ENCODE measurements at places on chromosomes 16 and 17.

DNA sequence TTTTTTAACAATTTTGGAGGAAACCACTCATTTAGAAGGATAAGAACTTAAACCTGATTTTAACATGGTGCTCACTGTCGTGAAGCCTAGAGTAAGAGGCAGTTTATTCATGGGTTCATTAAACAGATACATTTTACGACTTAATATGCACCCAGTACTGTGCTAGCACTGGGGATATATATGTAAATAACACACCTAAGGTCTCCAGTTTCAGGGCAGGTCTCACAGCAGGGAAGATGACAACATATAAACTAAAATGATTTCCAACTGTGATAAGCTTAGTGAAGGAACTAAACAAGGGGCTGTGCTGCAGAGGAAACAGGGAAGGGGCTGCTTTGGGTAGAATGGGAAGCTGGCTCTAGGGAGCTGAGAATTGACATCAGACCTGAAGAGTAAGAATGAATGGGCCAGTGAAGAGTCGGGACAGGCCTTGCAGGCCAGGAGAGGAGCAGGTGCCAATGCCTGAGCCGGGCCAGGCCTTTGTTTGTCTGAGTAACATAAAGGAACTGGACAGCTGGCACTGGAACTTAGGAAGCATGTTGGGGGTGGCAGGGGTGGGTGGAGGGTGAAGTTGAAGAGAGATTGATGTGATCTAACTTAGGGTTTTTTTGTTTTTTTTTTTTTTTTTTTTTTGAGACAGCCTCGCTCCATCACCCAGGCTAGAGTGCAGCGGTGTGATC, 12.1 kb downstream of the NT5M start:
- DNase-seq = no peak

DNA sequence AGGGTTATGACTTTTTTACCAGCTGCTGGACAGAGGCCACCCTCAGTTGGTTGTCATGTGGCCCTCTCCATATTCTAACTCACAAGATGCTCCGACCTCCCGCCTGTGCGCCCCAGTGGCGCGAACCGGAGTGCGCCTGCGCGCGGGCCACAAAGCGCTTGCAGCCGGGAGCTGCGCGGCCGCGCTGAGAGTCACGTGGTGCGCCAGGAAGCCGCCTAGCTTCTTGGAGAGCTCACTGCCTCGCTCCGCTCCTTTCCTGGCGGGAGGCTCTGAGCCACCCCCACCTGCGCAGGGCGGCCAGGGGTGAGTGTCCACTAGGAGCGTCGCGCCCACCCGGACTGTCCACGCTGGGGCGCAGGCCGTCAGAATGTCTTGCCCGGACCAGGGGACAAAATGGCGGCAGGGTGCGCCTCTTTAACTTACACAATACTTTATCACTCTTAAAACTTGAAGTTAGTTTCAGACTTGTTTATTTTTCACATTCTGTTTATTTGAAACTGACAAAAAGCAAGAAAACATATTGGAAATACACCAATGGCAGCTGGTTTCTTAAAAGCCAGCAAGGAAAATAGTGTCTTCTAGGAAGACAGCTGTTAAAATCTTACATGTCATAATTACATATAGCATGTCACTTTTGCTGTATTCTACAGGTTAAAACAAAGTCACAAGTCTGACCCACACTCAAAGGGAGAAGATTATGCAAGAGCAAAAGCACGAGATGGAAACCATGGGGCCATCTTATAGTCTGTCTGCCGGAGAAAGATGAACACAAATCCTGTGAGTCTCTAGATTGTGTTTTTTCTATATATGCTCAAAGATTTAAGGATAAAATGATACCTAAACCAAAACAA, 357.9 kb downstream of the CNTNAP4 start:
- no peak for DNase-seq

DNA sequence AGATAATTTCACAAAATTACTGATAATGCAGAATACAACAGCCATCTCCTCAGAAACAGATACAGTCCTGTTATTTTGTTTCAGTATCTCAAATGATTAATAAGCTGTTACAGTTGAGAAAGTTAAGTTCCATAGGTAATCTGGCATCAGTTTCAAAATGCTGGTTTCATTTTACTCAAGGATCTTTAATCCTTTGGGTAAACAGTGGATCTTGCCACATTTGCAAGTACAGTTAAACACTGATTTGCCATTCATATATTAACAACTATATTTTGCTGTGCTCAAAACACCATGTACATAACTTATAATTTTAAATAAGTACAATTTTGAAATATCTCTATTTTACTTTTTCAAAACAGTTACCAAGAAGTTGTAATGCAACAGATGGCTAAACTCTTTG, 31.2 kb downstream of the RPGRIP1L start:
- no peak for DNase-seq

DNA sequence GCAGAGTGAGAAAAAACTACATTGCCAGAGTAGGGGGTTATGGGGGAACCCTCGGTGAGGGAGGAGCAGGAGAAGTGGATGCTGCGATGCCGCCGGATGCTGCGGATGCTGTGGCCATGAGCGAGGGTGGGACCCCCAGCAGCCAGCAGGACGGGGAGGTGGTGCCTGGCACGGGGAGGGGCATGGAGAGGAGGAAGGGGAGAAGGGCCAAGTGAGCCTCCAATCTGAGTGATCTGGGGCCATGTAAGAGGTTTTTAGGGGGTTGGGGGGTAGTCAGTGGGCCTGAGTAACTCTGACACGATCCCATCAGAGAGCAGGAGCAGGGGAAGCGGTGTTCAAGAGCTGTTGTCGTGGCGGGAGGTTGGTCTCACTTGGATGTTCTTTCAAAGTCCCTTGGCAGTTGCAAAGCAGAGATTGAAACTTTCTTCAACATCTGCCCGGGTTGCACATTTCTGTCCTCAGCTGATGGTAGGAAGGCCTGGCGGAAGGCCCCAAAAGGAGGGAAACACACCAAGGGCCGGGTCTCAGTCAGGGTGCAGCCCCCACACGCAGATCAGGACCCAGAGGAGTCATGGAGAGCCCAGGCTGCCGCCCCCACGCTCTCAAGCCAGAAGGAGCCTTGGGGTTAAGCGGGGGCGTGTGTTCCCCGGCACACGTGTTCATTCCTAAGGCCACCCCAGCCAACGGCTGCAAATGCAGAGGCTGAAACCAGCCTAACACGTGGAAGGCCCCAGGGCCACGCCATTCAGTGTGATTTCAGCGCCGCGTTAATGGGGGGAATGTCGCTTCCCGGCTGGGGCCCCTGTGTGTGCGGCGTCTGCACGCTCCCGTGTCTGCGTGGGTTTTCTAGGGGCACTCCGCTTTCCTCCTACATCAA, 81.7 kb downstream of the ZDHHC7 start:
- DNase-seq = no peak

- peak; percentile 64 for DNase-seq
Measured at GRCh38 chr17:8894673-8895578, 27.5 kb upstream of the PIK3R6 start.

DNA sequence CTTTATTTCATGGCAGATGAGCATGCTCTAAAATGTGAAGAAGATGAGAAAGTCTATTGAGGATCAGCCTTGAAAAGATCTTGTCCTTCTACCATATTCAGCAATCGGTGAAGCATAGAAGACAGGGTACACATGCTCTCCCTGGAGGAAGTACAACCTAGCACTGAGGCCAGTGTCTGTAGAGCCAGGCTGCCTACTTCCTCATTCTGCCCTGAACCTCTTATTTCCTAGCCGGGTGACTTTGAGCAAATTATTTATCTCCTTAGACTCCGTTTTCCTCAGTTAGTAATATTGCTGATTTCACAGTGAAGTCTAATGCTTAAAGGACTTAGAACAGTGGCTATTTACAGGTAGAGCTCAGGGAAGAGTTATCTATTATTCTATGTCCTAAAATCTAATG, 58.4 kb downstream of the TMEM100 start:
- no peak for DNase-seq

GRCh38 chr16:69720822-69721430, 5.4 kb downstream of the NQO1 start:
- DNase-seq = no peak

DNA sequence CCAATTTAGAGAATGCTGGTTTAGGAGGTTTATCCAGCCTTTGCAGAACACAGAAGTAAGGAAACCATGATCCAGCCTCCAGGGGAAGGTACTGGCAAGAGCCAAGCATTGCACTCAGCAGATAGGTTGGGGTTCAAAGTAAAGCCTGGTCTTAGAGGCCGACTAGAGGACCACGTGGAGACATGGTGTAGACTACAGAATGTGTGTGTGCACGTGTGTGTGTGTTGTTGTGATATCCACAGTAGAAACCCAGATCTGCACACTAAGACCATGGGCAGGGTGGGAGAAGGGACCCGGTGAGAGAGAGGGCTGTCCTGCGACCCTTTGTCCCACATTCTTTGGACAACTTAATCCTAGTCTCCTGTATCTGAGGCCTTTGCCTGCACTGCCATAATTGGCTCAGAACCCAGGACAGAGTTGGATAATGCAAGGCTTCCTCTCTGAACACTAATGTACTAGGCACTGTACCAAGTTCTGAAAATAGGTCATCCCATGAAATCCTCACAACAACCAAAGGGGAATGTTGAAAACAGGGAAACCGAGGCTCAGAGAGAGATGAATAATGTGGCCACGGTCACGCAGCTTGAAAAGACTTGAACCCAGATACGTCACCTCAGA, 325.1 kb upstream of the HSBP1 start:
- DNase-seq = no peak

- no peak for DNase-seq
Measured at GRCh38 chr16:80105160-80105559, 435.6 kb upstream of the DYNLRB2 start.

DNA sequence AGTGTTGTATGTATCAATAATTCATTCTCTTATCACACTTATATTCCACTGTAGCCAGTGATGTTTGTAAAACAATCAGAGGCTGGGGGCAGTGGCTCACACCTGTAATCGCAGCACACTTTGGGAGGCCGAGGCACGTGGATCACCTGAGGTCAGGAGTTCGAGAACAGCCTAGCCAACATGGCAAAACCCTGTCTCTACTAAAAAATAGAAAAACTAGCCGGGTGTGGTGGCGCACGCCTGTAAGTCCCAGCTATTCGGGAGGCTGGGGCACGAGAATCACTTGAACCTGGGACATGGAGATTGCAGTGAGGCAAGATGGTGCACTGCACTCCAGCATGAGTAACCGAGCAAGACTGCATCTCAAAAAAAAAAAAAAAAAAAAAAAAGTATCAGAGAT, 217.0 kb downstream of the CPPED1 start:
- DNase-seq = no peak

DNA sequence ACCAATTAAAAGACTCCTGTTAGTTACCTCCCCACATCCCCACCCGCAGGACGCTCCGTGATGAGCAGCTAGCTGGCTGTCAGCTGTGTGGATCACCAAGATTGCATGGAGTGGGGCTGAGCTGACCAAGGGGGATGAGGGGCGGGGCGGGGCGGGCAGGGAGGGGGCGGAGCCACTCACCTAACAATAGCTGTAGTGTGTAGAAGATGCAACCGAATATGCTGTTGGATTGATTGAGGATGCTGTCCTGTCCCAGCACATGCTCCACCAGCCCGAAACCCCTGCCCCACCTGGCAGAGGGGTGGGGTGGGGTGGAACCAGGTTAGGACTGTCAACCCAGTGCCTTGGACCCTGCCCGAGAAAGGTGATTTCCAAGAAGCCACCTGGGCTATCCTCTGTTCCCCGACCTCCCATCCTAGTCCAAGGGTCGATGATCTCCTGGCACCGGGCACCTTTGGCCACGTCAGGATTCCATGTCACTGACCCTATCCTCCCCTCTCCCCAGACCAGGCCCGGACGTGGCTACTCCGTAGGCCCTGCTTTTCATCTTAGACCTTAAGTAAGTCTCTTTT, 1.4 kb downstream of the VKORC1 start:
- no peak for DNase-seq

DNA sequence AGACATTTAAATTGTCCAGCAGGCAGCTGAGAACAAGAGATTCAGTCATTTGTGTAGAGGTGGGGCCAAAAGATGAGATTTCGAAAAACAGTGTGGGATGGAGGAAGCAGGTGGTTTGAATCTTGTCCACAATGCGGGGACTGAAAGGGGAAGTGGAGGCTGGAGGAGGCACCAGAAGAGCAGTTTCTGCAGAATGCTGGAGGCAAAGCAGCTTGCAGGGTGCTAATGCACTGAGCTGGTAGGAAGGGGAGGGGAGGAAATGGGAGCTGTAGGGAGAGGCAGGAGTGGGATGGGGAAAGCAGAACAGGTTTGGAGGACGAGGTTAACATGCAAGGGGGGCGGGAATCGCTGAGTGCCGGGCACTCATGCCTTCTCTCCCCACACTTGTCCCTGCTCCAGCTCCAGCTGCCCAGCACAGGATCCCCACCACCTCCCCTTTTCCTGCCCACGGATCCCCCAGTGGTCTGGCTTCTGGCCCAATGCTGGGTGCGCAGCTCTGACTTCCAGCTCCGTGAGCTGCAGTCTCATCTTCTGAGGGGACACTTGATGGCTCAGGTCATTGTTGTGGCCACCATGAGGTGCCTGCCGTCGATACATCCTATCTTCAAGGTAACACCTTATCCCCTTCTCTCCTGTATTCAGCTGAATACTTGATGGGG, 9.4 kb downstream of the C17orf100 start:
- DNase-seq = peak; percentile 43

- DNase-seq = no peak
Measured at GRCh38 chr17:2580661-2581060, 12.8 kb upstream of the PAFAH1B1 start.

DNA sequence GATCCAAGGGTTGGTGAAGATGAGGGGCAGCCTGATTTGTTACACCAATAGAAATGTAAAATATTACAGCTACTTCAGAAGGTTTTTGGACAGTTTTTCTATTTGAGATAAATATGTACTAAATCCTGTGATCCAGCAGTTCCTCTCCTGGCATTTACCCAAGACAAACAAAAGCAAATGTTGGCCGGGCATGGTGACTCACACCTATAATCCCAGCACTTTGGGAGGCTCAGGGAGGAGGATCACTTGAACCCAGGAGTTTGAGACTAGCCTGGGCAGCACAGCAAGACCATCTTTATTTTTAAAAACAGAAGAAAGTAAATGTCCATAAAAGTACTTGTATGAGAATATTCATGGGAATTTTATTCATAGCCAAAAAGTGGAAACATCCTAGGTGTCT, 64.8 kb upstream of the MRC2 start:
- no peak for DNase-seq

DNA sequence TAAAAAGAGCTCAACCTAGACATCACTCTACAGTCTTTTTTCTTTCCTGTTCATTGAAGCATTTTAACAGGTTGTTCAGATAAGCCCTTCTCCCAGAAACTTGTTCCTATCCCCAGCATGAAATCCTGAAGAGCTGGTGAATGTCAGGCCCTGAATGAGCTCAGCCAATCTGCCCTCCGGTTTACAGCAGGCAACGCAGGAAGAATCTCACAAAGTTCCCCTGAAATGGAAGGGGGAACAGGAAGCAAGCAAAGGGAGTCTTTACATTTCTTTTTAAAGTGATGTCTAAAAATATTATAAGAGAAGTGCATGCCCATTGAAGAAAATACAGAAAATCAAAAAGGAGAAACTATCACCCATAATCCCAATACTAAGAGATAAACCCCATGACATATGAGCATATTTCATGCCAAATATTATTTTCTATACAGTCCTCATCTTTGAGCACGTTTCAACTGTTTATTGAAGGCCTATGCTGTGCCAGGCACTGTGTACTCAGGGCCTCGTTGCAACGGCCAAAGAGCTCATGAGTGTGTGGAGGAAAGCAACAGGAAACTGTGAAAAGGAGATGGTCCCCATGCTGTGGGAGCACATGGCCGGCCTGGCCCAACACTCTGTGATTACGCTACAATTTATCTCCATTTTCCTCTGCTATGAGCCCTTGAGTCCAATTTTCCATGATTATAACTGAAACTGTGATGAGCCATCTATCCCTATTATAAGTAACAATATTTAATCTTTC, 5.7 kb downstream of the TK2 start:
- DNase-seq = peak; percentile 15

- no peak for DNase-seq
Measured at GRCh38 chr17:57447990-57448758, 191.9 kb downstream of the MSI2 start.

- no peak for DNase-seq
Measured at GRCh38 chr17:17515934-17516930, 20.0 kb upstream of the RASD1 start.

Measured in activated T-cell treated with anti-CD3 and anti-CD28 coated beads, Interleukin-2, amount 50 U/mL, for 48 hours (primary cell).